ENCODE measurements at places on chromosomes 16 and 17.

- DNase-seq, result no peak
Observed at GRCh38 chr16:23351360-23351759, 49.3 kb downstream of the SCNN1B start.

DNA sequence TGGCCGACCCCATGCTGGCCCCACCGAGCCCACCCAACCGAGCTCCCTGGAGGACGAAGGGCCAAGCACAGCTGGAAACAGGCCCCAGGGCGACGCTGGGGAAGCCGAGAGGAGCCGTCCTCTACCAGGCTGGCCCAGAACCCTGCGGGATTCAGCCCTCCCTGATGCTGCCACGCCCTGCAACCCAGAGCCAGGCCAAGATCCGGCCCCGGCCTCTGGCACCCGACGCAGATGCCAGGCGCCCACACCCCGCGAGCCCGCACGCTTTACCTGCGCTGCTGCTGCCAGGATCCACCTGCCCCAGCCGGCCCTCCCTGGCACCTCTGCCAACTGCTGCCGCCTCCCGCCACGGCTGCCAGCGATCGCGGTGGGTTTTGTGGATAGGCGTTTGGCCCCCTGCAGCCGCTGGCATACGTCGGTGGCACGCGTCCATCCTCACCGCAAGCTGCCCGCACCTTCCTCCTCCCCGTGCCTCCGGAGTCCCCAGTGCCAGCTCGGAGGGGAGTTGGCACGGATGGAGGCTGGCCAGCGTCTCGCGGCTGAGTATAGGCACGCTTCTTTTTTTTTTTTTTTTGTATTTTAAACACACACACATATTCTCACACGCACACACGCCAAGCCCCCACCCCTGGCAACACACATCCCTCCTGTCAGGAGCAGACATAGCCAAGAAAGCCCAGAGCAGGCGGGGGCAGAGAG lies 41.3 kb upstream of the ACSF3 start:
- DNase-seq, result no peak

GRCh38 chr17:67212714-67213417 lies 32.1 kb downstream of the HELZ start:
- DNase-seq, result no peak

- DNase-seq, result peak; percentile 15
Observed at GRCh38 chr17:499951-500461, 147.4 kb upstream of the RPH3AL start.

- DNase-seq, result no peak
Observed at GRCh38 chr16:660132-660458, 7.8 kb upstream of the RHOT2 start.

DNA sequence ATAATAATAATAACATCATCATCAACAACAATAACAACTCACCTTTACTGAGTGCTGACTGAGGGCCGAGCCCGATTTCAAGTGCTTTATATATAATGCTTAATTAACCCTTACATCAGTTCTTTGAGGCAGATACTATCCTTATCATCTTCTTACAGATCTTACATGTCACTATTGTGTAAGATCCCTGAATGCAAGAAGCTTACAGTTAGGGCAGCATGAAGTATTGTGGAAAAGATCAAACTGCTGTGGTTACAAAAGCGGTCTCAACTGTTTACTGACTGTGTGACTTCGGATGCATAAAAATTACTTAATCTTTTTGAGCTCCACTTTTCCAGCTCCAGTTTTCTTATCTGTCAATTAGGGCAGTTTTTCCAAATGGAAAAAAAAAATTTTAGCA lies 3.3 kb downstream of the VAT1 start:
- DNase-seq, result no peak

DNA sequence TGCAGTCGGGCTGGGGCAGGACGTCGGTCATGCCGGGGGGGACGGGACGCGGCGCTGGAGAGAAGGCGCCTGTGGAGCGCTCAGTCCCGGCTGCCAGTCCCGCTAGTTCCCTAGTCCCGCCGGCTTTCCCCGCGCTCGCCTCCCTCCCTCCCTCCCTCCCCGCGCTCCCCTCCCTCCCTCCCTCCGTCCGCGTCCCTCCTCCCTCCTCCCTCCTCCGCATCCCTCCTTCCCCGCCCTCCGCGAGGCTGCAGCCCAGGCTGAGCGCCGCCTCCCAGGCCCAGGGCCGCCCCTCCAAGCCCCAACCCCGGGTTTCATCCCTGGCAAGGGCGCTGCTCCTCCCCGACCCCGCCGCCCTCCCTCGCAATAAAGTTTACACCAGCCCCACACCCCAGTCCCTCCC lies 34.8 kb downstream of the TIMM22 start:
- DNase-seq, result no peak

Measured in CD4-positive, alpha-beta T cell treated with Interleukin-2 at 100 ng/mL for 4 hours (primary cell).